ENCODE measurements at places on chromosomes 2 and 18.

DNA sequence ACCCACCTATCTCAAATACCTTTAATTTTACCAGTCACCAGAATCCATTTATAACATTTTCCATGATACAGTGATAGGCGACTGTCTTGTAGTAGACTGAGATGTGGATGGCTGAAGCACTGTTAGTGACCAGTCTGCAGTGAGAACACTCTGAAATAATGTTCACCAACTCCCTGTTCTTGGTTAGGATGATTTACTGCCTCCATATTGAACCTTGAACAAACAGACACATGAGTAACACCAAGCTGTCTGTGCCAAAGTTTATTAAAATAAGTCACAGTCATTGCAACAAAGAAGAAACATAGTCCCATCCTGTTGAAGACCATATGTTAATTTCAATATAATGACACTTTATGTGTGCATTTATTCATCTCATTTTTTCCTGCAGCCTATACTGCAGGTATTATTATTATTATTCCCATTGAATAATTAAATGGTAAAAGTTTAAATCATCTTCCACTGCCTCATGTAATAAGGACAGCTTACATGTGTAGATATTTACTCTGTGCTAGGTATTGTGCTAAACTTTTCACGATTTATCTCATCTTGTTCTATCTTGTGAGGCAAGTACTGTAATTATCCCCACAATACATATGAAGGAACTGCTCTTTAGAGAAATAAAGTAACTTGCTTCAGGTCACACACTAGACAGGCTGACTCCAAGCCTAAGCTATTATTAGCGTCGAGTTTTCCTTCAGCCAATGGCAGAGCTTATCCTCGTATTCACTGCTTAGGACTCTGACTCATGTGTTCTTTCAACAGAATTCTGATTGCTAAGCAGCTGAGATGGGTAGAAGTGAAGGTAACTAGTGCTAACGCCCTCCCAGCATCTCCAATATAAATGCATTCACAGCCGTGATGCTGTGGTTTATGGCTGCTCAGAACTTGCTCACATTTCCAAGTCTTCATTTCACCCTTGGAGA lies 62.5 kb downstream of the ONECUT2 start:
- DNase-seq, result no peak

GRCh38 chr2:155653176-155653575 lies 679.3 kb downstream of the NR4A2 start:
- no peak for DNase-seq

- DNase-seq, result no peak
These were observed 128.8 kb upstream of the DLX2 start for GRCh38 chr2:172231508-172231907.

GRCh38 chr18:36560187-36560586 lies 262.7 kb downstream of the FHOD3 start:
- DNase-seq, result no peak

DNA sequence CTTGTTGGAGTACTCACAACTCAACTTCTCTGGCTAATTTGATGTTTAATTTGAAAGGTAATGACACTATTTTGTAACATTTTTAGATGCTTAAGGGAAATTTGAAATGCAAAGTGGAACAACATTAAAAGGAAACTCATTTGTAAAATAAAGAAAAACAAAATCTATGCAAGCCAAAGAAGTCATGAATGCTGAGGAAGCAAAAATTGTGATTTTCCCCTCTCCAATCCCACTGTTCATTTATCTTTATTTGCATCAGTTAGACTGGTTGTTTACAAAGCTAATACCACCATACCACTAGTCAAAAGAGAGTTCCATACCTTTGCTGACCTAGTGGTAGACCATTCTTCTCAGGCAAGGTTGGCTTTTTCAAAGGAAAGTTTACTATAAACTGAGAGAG lies 2.2 kb upstream of the B4GALT6 start:
- DNase-seq, result no peak

GRCh38 chr2:232889876-232890401 lies 19.9 kb downstream of the SNORC start:
- no peak for DNase-seq

GRCh38 chr2:59232394-59233165 lies 991.5 kb upstream of the FANCL start:
- no peak for DNase-seq
